Left forelimb (tissue), 1 donor: ENCODE measurements at places on chromosomes 11 and 22.
A peak's percentile ranks its signal among the peaks of the same experiment; 100 is the strongest.

GRCh38 chr11:101741061-101741460 is 157.3 kb upstream of the TRPC6 start:
- DNase-seq: no peak

DNA sequence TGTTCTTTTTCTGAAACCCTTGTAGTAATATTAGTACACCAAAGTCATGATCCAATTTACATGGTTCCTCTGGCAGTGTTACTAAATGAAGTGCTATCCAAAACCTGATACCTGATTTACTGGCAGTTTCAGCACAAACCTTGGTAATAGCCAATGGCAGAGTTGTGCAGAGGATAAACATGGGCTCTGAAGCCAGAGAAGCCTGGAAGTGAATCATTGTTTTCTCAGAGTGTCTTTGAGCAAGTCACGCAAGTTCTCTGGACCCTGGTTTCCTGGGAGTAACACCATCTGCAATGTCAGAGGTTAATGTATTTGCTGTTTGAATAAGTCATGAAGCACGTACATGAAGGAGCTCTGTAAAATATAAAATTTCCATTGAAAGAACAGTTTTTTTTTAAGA is 222.3 kb upstream of the NARS2 start:
- DNase-seq: no peak

DNA sequence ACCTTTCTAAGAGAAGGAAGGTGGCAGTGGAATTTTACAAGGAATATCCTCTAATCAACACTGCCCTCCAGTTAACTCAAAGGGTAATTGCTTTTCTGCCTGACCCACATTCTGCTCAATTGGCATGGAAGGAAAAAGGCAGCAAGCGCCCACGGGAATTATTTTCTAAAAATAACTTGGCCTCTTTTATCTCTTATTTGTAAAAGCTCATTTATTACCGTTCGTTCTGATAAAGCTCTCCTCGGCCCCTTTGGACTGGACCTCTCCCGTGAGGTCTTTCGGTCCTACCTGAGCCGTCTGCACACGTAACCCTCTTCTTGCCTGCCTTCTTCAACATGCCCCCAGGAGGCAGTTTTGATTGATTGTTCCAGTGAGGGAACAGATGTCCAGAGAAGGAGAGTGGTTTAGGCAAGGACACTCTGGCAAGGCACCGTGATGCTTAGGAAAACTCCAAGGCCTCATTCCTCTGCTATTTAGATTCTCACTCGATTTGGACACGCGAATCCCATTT is 53.2 kb upstream of the CRTAM start:
- DNase-seq: no peak

GRCh38 chr22:27564806-27565205 is 236.8 kb downstream of the MN1 start:
- DNase-seq: no peak

- DNase-seq: no peak
These were observed at the start of gene DGCR6 for GRCh38 chr22:18905540-18906409. DGCR6 (plus strand) TSS chr22:18906320; CDS start chr22:18906375, 55 bp downstream.

- no peak for DNase-seq
These were observed 131.7 kb downstream of the TBC1D22A start for GRCh38 chr22:46894081-46894671.

- no peak for DNase-seq
These were observed 10.0 kb downstream of the LGR4 start for GRCh38 chr11:27462543-27462942.

GRCh38 chr11:130580372-130580771 is 131.9 kb downstream of the ADAMTS15 start:
- DNase-seq: no peak

GRCh38 chr11:2149864-2150847 is 10.9 kb downstream of the INS start:
- DNase-seq: no peak

DNA sequence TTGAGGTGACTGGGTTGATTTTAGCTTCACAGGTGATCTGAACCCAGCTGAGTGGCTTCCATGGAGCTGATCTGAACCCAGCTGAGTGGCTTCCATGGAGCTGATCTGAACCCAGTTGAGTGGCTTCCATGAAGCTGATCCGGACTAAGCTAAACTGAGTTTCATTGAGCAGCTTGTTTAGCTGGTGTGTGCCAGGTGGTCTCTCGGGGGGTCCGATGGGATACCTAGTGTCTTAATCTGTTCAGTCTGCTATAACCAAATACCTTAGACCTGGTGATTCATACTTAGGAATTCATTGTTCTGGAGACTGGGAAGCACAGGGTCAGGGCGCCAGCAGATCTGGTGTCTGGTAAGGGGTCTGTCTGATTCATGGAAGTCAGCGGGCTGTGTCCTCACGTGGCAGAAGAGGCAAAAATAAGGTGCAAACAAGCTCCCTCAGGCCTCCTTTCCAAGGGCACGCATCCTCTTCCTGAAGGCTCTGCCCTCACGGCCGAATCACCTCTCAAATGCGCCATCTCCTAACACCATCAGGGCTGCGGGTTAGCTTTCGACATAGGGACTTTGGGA is 52.5 kb upstream of the KCNQ1OT1 start:
- no peak for DNase-seq

GRCh38 chr22:32801537-32802236 is at the start of gene TIMP3:
TIMP3 (plus strand) TSS chr22:32801705; CDS start chr22:32802002, 297 bp downstream.
- peak; percentile 92 for DNase-seq

DNA sequence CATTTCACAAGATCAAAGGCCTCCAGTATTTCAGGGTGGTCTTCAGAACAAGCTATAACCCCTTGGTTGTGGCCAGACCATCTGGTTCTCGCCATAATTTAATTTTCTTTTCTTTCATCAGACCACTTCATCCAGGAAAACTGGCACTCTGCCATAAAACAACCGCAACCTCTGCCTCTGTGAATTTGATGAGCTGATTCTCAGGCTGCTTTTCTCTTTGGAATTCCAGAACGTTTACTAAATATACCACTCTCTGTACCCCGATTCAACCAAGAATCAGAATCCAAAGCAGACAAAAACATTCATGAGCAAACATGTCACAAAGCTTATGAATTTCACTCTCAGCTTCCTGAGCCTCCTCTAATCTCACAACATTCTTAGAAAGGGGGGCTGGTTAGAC is 331.8 kb upstream of the SYN3 start:
- DNase-seq: no peak

- no peak for DNase-seq
These were observed 364.6 kb downstream of the LUZP2 start for GRCh38 chr11:24861440-24861839.

GRCh38 chr11:2717561-2718325 is 17.9 kb upstream of the KCNQ1OT1 start:
- no peak for DNase-seq

DNA sequence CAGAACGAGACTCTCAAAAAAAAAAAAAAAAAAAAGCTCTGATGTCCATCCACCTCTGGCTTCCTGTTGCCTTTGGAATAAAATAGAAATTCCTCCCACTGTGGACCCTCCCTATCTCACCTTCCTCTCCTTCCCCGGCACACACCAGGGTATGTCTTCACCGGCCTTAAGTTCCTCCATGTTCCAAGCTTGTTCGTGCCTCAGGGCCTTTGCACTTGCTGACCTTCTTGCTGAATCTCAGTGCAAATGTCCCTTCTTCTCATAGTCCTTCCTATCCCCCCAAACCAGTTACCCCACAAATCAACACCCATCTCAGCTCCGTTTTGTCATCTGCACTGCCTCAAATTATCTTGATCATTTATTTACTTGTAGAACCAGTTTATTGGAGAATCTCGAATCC is 20.6 kb downstream of the IFT27 start:
- peak; percentile 8 for DNase-seq

GRCh38 chr11:83456075-83456474 is 169.9 kb upstream of the CCDC90B start:
- DNase-seq: no peak

GRCh38 chr11:130295657-130296056 is 19.1 kb downstream of the ZBTB44 start:
- no peak for DNase-seq

DNA sequence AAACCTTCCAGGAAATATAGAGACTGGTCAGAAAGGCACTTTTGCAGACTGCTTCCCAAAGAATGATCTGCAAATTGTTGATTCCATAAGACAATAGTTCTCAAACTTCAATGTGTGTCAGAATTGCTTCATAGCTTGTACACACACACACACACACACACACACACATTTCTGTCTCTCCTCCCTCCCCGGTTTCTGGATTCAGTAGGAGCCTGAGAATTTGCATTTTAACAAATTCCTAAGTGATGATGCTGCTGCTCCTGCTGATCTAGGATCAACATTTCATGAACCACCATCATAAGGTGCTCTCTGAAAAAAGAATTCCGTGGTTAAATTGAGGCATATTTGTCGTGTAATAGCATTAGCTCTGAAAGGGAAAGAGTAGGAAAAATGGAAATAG is 35.3 kb upstream of the FZD4 start:
- DNase-seq: no peak

DNA sequence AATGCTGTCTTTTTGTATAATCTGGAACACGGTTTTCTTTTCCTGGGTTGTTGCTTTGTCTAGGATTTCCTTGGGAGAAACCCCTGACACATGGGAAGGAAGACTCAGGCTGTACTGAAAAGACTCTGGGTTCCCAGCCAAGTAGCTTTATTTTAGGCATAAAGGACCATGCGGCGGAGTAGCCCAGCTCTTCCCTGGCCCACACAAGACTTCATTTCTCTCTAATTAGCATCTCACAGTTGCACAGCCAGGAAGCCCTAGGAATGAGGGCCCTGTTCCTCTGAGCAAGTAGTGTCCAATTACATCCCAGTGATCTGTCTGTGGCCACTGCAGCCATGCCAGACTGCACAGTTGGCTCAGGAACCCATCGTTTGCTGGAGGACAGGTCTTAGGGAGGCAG is 319.5 kb downstream of the TENM4 start:
- no peak for DNase-seq

GRCh38 chr11:65384301-65384889 is 1.9 kb upstream of the SLC25A45 start:
- no peak for DNase-seq

GRCh38 chr22:39155421-39155820 is 2.9 kb upstream of the CBX7 start:
- no peak for DNase-seq

DNA sequence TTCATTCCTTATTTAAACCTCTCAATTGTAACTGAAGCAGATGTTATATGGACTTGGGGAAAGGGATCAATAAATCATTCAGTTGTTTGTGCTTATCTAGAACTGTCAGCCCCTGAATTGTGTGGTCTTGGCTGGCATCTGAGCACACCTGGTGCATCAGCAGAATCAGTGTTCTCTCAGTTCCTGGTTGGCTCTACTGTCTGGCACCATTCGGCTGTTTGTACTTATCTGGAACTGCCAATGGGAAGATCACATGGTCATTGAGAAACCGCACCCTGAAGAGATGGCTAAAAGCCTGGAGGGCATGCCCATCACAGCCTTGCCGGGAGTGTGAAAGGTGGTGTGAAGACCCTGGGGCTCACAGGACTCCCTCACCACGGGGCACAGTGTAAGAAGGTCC is 37.1 kb upstream of the EHF start:
- DNase-seq: no peak

DNA sequence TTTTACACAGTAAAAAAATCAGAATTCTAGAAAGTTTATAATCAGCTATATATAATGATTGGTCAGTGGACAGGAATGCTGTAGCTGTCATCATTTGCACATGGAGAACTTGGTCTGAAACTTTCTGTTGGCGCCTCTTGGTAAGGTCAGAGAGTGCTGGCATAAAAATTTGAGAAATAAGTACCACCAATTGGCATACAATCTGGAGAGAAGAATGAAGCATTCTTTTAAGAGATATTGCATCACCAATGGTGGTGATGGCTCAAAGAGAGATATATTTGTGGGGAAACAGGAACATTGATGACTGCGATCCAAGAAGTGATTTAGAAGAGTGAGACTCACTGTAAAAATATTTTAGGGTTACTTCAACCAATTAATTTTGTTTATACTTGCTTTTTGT is 19.8 kb upstream of the OOSP1 start:
- DNase-seq: no peak

GRCh38 chr11:58513747-58514367 is 6.0 kb upstream of the OR5B21 start:
- DNase-seq: no peak

- no peak for DNase-seq
These were observed 2.0 kb downstream of the ATXN10 start for GRCh38 chr22:45673482-45674175.

- DNase-seq: no peak
These were observed 6.8 kb upstream of the SAA1 start for GRCh38 chr11:18259259-18259658.

DNA sequence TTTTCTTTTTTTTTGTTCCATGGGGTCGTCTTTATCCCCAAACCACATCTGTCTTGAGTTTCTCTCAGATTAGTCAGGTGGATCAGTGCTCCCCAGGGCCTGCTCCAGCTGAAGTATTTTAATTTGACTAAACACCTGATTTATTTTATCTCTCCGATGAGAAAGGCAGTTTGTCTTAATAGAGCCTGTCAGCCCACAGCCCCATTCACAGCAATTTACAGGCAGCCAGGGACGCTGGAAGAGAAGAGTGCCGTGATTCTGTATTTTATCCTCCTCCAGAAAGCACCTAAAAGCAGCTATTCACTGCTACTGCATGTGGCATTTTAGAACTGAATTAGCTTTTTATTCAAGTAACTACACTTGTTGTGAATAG is 164.5 kb downstream of the SOX6 start:
- no peak for DNase-seq

DNA sequence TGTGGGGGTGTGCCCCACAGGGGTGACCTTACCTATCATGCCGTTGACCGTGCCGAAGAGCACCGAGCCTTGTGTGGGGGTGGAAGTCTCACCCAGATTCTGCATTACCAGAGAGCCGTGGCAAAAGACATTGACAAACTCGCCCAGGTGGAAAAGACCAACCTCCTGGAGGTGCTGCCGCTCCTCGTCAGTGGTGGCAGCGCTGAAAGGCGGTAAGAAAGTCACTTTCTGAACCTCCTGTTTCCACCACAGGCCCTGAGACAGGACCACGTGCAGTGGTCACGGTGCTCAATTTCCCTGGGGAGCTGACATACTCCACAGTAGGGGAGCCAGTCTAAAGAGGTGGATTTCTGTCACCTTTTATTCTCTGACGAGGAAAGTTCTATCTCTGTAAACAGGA is 7.4 kb upstream of the VWCE start:
- DNase-seq: no peak

DNA sequence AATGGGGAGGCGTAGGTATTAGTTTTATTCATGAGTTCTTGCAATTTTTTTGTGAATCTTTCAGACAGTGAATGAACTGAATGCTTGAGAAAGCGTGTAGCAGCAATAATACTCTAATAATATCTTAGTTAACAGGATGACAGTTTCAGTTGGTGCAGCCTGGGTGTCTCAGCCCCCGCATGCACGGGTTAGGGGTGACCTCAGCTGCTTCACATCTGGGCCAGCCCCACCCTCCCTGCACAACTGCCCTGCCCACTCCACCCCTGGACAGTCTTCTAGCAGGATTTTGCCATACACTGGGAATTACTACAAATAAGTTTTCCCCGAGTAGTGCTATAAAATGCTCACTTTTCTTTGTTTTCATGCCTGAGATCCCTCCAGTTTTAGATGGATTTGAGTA is 83.2 kb downstream of the ST3GAL4 start:
- no peak for DNase-seq

- no peak for DNase-seq
These were observed 10.1 kb downstream of the ZBTB44 start for GRCh38 chr11:130304651-130305050.
